Fibroblast of upper back skin (primary cell): ENCODE measurements at places on chromosomes 16 and 17.

DNA sequence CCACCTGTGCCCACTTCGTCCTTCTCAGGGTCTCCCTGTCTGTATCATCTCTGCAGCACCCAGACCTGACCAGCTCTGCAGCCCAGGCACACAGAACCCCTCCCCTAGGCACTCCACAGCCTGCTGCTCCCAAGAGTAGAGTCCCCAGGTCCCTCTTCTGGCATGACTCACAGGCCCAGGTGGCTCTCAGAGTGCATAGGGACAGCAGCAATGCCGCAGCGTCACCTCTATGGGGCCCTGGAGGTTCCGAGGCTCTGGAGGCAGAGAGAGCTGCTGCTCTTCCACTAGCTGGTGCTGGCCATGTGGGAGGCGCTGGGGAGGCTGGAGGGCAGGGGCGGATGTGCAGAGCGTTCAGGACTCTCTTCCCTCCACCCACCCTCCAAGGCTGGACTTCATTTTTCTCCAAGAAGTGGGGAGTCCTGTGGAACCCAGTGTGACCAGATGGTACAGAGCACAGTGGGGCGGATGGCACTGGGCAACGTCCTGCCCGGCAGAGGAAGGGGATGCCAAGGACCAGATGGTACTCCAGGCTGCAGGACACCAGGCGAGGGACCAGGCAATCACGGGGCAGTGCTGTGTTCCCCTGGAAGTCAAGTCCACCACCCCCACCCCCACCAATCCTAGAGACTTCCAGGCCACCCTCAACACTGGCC, 151.7 kb downstream of the RBFOX3 start:
- DNase-seq = no peak

DNA sequence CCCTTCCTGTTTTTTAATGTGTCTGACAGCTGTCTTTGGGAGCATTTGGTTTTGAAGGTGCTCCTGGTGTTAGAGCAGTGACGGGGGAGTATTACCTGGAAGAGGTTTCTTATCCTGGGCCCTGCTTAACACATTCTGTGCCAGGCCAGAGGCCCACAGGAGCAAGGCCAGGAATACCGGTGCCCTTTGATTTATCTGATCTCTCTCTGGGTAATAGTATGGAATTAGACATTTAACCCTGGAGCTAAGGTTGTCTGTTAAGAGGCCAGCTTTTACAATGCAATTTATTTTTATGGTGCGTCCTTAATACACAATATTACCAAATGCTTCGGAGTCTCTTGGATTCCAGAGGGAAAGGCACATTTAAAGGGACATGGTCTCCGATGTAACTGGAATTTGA, 37.2 kb upstream of the GSE1 start:
- no peak for DNase-seq

- DNase-seq = no peak
Measured at GRCh38 chr17:81648707-81649085, 7.6 kb downstream of the PDE6G start.

- DNase-seq = no peak
Measured at GRCh38 chr17:9402590-9403199, 172.9 kb downstream of the STX8 start.

- peak; percentile 91 for DNase-seq
Measured at GRCh38 chr16:50266337-50267091, at the start of gene ADCY7. Gene ADCY7, plus strand, starts transcription at chr16:50266551. Its CDS starts 21,629 bp downstream, at chr16:50288180.

GRCh38 chr17:35372846-35373533, 431 bp downstream of the SLFN11 start:
- no peak for DNase-seq

DNA sequence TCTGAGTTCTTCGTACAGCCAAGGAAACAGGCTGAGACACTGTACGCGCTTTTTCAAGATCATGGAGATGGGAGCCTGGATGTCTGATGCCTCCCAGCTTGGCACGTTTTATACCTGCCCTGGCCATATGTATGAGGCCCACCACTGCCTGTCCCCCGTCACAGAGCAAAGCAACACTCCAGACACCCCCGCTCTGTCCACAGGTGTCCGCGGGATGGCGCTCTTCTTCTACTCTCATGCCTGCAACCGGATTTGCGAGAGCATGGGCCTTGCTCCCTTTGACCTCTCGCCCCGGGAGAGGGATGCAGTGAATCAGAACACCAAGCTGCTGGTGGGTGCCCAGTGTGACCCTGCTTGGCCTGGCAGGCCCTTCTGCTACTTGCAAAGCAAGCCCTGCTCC, 39.8 kb upstream of the POLR3E start:
- no peak for DNase-seq

DNA sequence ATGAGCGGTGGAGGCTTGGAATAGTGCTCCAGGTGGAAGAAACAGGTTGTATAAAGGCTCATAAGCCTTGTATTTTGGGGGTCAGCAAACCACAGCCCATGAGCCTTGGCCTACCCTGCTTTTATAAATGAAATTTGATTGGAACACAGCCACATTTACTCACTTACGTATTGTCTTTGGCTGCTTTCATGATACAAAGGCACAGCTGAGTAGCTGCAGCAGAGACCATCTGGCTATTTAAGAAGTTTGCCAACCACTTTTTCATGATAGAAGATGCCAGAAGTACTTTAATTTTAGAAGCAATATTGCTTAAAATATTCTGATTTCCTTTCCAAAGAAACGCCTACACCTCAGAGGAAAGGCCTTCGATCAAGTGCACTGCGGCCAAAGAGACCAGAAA, 73.8 kb downstream of the C17orf58 start:
- DNase-seq = no peak

- DNase-seq = peak; percentile 25
Measured at GRCh38 chr16:12314653-12315185, 338.2 kb downstream of the SNX29 start.

DNA sequence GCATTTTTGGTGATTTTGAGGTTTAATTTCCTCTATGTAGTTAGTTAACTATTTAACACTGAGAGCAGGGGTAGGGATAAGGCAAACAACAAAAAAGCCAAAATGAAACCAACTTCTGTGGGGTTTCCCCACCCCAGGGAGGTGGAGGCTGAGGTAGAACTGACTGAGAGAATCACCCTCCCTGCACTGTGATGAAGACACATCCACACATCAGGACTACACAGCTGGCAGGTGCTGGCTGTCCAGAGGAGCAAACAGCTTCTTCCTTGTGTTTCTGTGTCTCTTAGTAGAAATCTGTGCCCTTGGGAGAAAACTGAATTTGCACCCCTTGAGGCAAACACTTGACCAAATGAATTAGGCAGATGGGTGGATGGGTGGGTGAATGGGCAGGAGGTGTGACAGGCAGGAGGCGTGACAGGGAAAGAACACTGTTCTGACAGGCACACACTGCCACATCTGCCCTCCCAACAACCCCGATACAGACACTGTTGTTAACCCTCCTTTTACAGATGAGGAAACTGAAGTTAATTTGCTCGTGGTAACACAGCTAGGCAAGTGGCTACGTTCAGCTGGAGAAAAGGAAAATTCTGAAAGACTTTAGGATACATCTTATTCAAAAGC, 62.9 kb upstream of the AMZ2 start:
- DNase-seq = no peak

GRCh38 chr17:34756637-34757021, 177.2 kb downstream of the TMEM132E start:
- peak; percentile 1 for DNase-seq

DNA sequence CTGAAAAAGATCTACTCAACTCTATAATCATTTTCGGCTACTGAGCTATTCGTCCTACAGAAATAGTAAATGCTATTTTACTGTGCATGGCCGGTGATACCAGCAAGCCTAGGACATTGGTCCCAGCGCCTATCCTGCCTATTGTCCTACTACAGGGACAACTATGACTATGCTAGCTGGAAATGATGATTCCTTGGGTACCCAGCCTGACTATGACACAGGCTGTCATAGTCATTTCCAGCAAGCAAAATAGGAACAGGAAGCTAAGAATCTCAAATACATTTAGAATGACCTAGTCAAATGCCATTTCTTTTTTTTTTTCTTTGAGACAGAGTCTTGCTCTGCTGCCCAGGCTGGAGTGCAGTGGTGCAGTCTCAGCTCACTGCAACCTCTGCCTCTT, 33.7 kb upstream of the HSBP1 start:
- DNase-seq = no peak

GRCh38 chr17:42407289-42407836, 15.7 kb downstream of the CAVIN1 start:
- DNase-seq = peak; percentile 40

DNA sequence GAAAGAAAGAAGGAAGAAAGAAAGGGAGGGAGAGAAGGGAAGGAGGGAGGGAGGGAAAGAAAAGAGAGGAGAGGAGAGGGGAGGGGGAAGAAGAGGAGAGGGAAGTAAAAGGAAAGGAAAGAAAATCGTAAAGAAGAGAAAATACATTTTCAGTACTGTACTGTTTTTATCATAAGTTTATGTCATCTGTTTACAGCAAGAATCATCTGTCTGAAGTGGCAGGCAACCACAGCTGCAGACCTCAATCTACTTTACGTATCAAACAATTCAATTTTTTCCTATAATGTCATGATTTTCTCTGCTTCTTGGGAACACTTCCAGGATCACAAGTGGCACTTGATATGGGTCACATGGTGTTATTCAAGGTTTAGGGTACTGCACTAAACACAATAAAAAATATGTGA, 58.3 kb downstream of the USP32 start:
- DNase-seq = no peak

- no peak for DNase-seq
Measured at GRCh38 chr17:49402706-49403105, 12.0 kb downstream of the PHB1 start.

DNA sequence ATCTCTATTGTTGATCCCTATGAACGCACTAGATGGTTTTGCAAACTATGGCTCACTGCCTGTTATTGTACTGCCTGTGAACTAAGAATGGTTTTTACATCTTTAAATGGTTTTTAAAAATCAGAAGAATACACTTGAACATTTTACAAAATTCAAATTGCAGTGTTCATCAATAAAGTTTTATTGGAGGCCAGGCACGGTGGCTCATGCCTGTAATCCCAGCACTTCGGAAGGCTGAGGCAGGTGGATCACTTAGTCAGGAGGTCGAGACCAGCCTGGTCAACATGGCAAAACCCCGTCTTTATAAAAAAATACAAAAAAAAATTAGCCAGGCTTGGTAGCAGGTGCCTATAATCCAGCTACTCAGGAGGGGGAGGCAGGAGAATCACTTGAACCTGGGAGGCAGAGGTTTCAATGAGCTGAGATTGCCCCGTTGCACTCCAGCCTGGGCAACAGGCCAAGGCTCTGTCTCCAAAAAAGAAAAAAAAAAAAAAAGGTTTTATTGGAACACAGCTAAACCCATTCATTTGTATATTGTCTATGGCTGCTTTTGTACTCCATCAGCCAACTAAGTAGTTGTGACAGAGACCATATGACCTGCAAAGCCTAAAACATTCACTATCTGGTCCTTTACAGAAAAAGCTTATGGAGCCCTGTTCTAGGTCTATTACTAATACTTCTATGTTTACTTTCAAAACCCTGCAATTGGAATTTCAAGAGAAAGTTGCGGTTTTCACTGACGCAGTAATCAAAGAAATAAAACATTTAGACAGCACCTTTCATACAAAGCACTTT, 18.9 kb downstream of the IKZF3 start:
- no peak for DNase-seq

DNA sequence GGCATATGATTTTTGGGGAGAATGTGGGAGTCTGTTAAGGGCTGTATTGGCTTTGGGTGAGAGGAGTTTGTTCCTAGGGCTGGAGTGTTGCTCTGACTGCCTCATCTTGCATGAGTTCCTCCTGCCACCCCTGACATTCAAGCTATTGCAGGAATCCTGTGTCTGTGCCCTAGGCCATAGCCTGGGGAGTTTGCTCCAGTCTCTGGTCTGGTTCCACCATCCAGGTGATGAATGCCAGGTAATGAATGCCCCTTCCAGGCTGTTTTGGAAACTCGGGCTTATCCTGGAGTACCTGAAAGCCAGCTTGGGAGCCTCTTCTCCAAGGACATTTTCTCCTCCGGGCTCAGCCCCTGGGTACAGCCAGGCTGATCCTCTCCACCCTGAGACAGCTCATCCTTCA, 117.0 kb upstream of the IRX3 start:
- no peak for DNase-seq
